Peyer's patch (tissue), 4 donors: ENCODE measurements at places on chromosomes 4 and X. TPM values are rescaled to one million over a fixed set of nuclear protein-coding genes. Genes with fewer than 3 reads are reported as not detected.

- DNase-seq: no peak
These were observed 3.8 kb upstream of the TRIML2 start for GRCh38 chr4:188113156-188113555.

- DNase-seq: peak; percentile 77
These were observed at the start of gene PLS3 for GRCh38 chrX:115560978-115561604. Gene PLS3 (plus strand): TSS chrX:115561174. CDS start chrX:115610251, 49,077 bp downstream.

Gene PDCL2
- total RNA-seq: not detected

Gene HELT
- total RNA-seq: not detected

DNA sequence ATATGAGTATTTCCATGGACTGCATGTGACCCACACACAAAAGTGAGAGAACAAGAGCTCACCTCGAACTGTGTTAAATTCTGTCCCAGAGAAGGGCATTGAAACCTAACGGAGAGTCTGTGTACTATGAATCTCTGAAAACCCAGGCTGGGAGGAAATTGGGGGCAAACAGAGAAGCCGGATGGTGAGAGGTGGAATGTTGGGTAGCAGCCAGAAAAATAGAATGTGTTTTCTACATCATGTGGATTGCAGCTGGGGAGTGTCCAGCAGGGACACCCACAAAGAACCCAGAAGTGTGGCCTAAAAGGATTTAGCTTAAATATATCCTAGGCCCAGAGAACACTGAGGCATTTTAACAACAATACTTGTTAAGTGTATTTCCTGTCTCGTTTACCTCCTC is 38.6 kb downstream of the MND1 start:
- DNase-seq: no peak

GRCh38 chr4:57061395-57061794 is 48.8 kb downstream of the IGFBP7 start:
- no peak for DNase-seq
